ENCODE measurements at places on chromosomes 7 and 10.

DNA sequence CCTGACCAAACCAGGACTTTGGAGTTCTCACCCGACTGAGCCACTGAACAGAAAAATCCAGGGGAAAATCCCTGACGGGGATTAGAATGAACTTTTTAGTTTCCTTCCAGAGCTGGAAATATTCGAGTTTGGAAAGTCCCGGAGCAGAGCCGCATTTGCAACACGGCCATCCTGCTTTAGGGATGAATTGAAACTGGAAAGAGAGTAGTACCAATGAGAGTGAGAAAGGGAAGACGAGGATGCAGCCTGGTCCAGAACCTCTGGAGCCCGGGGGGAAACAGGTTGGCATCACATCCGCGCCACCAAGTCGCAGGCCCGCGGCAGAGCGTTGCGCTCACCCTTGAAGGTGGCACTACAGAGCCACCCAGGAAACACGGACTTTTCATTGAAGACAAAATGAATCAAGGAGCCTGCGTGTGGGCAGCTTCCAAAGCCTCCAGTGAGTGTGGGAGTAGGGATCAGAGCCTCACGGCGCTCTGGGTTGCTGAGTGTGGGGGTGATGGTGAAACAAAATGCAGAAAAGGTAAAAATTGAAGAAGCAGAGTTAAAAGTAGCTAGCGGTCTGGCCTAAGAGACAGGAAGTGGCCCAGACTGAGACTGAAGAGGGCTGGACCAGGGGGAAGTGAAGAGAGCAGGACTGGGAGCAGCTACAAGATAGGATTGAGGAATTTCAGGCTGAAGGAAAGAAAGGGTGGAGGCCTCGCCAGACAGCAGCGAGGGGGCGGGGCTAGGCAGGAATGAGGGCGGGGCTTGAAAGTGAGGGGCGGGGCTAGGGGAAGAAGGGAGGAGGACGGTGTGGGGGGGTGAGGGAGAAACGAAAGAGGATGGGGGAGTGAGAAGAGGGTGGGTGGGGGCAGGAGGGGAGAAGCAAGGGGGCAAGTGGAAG is 1.8 kb downstream of the SMURF1 start:
- no peak for DNase-seq

DNA sequence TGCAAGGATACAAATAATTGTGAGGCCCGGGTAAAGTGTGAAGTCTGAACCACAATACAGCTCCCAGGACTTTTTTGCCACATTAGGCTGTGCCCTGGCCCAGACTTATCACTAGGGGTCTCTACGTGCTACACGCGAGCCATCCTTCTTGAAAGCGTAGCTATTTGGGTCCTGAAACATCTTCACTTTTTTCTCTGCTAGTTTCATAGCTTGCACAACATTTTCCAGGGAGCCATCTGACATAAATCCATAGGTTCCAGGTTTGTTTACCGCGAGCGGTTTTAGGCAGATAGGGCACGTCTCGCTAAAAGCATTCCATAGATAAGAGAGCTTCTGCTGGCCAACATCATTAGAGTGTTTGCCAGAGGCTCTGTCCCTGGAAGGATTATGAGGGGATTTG is 226.5 kb downstream of the RPS24 start:
- no peak for DNase-seq

DNA sequence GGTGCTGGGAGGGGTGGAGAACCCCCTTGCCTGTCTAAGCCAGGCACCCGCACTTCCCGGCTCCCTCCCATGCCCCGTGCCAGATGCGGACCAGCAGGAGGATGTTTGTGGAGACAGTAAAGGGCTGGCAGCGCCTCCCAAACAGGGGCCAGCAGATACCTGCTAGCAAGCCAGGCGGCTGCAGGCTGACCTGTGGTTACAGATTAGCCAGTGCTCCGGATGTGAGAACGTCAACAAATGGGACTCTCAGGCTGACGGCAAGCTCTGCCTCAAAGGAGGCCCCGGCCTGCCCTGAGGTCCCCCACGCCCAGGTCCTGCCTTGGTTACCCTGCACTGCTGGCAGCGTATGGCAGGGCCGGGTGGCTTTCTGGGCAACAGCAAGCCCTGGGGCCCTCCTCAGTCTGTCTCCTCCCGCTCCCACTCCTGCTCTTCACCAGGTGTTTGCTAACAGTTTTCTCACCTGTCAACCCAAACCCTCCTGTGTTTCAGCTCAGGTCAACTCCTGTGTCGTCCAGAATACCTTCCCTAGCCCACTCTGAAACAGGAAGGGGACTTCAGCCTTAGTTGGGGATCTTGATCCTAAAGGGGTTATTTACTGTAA is 85.4 kb downstream of the NEURL1 start:
- no peak for DNase-seq

- no peak for DNase-seq
These were observed 18.3 kb downstream of the SGPL1 start for GRCh38 chr10:70834021-70834420.

- DNase-seq: no peak
These were observed 32.1 kb downstream of the KMT2C start for GRCh38 chr7:152403726-152404125.
